ENCODE measurements at places on chromosomes 3 and 15. TPM values are rescaled to one million over a fixed set of nuclear protein-coding genes. Genes with fewer than 3 reads are reported as not detected.

- no peaks in the 10 kb centered on the region for H3K36me3 ChIP-seq
- peaks cover 11% of the 10 kb centered on the region for H3K4me1 ChIP-seq
- no peak overlapping the region for H3K27ac ChIP-seq
- no peaks in the 10 kb centered on the region for H3K27me3 ChIP-seq
Measured at GRCh38 chr3:151356794-151357462, 27.6 kb upstream of the P2RY13 start.

- no peaks in the 10 kb centered on the region for H3K36me3 ChIP-seq
- no peak overlapping the region for H3K27ac ChIP-seq
- H3K4me1 ChIP-seq = peaks cover 13% of the 10 kb centered on the region
- no peaks in the 10 kb centered on the region for H3K27me3 ChIP-seq
- no peak overlapping the region for H3K4me3 ChIP-seq
Measured at GRCh38 chr3:192207651-192208050, 519.7 kb downstream of the FGF12 start.

- H3K27me3 ChIP-seq = peaks cover 3% of the 10 kb centered on the region
- peaks cover 26% of the 10 kb centered on the region for H3K4me1 ChIP-seq
- no peak overlapping the region for H3K27ac ChIP-seq
- H3K4me3 ChIP-seq = no peak overlapping the region
- DNase-seq = peak; percentile 43
Measured at GRCh38 chr3:99686955-99687612, 48.7 kb downstream of the COL8A1 start.

GRCh38 chr15:92451225-92451825, 57.6 kb downstream of the ST8SIA2 start:
- no peaks in the 10 kb centered on the region for H3K4me1 ChIP-seq
- H3K27ac ChIP-seq = no peak overlapping the region
- no peaks in the 10 kb centered on the region for H3K27me3 ChIP-seq
- H3K4me3 ChIP-seq = no peak overlapping the region
- no peak for DNase-seq
- H3K36me3 ChIP-seq = no peaks in the 10 kb centered on the region

GRCh38 chr15:58777107-58777506, 6.0 kb downstream of the MINDY2 start:
- H3K27ac ChIP-seq = no peak overlapping the region
- no peak overlapping the region for H3K4me3 ChIP-seq
- no peaks in the 10 kb centered on the region for H3K36me3 ChIP-seq
- peaks cover 49% of the 10 kb centered on the region for H3K4me1 ChIP-seq
- H3K27me3 ChIP-seq = no peaks in the 10 kb centered on the region

Gene RPL32
- polyA plus RNA-seq = 2,488 TPM
